Cardiac muscle cell (in vitro differentiated cells and primary cell): ENCODE measurements at places on chromosomes 12 and 14. TPM values are rescaled to one million over a fixed set of nuclear protein-coding genes. Genes with fewer than 3 reads are reported as not detected.

GRCh38 chr14:24673534-24674203 is 39.7 kb upstream of the GZMB start:
- no peak for DNase-seq

GRCh38 chr14:58787592-58787991 is 149.8 kb downstream of the DACT1 start:
- no peak for DNase-seq

TTC5 gene
- total RNA-seq, result 10.6 and 13.9 TPM in 2 replicates

PTPRR gene
- total RNA-seq, result not detected in 2 replicates

MARK3 gene
- total RNA-seq, result 69.4 and 88.3 TPM in 2 replicates

DNA sequence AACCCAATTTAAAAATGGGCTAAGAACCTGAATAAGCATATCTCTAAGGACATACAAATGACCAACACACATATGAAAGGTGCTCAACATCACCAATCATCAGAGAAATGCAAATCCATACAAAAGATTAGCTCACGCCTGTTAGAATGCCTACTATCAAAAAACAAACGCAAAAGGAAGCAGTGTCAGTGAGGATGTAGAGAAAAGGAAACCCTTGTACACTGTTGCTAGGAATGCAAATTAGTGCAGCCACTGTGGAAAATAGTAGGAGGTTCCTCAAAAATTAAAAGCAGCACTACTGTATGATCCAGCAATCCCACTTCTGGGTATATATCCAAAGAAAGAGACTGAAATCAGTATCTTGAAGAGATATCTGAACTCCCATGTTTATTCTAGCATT is 133.0 kb downstream of the CPNE8 start:
- no peak for DNase-seq

DNA sequence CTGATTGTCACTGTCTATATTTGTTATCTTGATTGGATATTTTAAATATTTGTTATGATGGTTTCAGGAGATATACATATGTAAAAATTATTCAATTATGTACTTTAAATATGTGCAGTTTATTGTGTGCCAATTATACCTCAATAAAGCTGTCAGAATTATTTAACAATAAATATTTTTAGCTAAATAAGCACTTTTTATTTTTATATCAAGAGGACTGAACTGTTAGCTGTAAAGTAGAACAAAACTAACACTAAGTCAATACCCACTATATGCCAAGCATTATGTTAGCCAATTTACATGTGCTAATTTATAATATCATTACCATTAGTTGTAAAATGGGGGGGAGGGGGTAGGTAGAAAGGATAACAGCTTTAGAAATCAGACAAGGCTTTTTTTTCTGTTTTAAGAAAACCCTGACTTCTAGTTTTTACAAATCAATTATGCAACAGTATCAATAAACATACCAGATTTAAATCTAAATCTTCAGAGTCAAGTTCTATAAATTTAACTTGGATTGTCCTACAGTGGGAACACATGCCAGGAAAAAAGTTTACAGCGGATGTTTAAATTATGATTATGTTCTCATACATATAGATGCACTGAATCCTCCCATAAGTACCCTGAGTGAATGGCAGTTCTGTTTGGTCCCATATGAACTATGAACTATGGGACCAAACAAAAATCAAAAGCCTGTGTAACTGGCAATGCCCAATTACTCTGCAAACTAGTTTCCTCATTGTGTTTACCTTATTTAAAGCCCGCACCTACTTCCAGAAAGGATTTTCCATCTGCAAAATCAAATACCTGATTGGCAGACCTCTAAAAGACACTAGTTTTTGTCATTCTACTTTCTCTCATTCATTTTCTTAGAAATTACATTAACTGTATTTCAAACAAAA is 2.8 kb downstream of the RALGAPA1 start:
- DNase-seq, result no peak

- no peak for DNase-seq
Measured at GRCh38 chr12:8953773-8954402, 4.4 kb upstream of the M6PR start.

- DNase-seq, result no peak
Measured at GRCh38 chr14:92564344-92565039, 50.9 kb downstream of the RIN3 start.

DNA sequence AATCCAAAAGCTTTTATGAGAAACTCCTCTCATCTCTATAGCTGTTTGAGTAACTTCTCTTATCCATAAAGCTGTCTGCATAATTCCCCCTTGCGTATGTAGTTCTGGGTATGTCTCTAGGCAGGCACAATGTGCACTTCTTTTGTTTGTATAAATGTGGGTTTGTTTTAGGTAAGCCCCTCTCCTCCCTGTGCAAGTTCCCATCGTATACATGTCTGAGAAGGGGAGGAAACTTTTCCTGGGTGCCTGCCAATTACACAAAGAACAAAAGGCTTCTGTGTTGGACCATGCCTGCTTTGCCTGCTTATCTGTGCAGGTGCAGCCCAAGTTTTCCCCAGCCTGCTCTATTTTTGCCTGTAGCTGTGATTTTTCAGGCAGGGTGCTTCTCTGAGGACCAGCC is 96.7 kb downstream of the CCER1 start:
- peak; percentile 61 for DNase-seq

- DNase-seq, result no peak
Measured at GRCh38 chr12:117521346-117521745, 159.9 kb upstream of the NOS1 start.

GRCh38 chr12:25200703-25201102 is 5.7 kb downstream of the ETFRF1 start:
- no peak for DNase-seq

PDE6H gene
- total RNA-seq, result not detected in 2 replicates

RNASE2 gene
- not detected in 2 replicates for total RNA-seq

DNA sequence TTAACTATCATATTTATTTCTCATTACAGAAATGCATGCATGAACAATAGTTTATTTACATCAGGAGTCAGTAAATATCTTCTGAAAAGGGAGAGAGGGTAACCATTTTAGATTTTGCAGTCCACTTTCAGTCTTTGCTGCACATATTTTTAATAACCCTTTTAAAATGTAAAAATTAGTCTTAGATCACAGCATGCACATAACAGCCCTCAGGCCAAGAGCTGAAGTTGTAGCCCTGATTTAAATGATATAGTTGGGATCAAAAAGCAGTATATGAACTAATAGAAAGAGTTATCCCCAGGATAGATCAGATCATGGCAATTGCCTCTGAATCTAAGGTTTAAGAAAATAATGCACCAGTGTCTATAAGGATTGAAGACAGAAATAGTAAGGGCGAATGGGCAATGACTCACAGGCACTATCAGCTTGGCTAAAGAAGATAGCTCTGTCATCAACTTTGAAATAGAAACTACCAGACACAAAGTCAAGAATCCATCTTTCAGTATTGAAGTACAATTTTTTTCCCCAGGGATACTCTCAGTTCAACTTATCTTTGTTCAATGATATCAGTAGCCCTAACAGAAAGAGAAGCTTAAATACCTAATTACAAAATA is 13.1 kb upstream of the CLEC7A start:
- DNase-seq, result no peak

GRCh38 chr12:119788786-119789185 is 88.3 kb downstream of the CIT start:
- no peak for DNase-seq

OR4E2 gene
- not detected in 2 replicates for total RNA-seq

SLCO1B1 gene
- total RNA-seq, result not detected in 2 replicates

GRCh38 chr12:115891556-115892164 is 385.8 kb downstream of the MED13L start:
- DNase-seq, result no peak

DNA sequence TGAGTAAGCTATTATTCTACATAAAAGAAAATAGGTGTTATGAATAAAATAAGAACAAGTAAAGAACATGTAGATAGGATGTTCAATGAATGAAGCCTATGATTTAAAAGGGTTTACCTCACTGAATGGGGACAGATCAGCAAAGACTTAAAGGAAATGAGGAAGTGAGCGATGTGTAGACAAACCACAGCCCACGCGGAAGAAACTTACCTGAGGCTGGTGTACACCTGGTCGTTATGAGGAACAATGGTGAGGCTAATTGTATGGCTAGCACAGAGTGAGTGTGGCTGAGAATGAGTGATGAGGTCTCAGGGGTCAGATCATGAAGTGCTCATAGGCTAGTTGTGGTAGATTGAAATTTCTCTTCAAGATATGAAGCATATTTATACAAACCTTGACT is 221.7 kb downstream of the ALG10B start:
- DNase-seq, result no peak

DNA sequence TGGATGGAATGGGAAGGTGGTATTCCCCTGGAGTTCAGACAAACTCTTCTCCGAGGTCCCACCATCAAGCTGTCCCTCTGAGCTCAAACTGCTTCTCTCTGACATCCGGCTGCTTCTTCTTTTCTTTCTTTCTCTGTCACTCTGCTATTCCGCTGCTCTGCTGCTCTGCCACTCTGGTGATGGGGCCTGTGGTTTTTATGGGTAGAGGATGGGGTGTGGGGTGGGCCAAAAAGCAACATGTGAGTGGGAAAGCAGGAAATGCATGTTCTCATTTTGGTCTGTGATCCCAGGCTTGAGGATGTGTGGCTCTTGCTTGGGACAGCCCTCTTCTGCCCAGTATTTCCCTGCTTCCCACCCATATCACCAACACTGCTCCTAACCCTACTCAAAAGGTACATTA is 30.6 kb downstream of the CLECL1 start:
- no peak for DNase-seq

GLT8D2 gene
- 3.2 and 5.9 TPM in 2 replicates for total RNA-seq

- peak; percentile 70 for DNase-seq
Measured at GRCh38 chr14:73758392-73759182, 44.4 kb upstream of the PNMA1 start.

GRCh38 chr12:78167510-78167909 is 336.8 kb downstream of the NAV3 start:
- no peak for DNase-seq

- DNase-seq, result no peak
Measured at GRCh38 chr14:51644217-51644933, 7.3 kb upstream of the FRMD6 start.

- no peak for DNase-seq
Measured at GRCh38 chr14:64692986-64693809, 11.0 kb upstream of the PLEKHG3 start.

ULK1 gene
- 17.8 and 27.6 TPM in 2 replicates for total RNA-seq

- no peak for DNase-seq
Measured at GRCh38 chr14:106738075-106738474, 1211.7 kb downstream of the TMEM121 start.

GRCh38 chr14:56243110-56243509 is 124.9 kb downstream of the PELI2 start:
- no peak for DNase-seq

DNA sequence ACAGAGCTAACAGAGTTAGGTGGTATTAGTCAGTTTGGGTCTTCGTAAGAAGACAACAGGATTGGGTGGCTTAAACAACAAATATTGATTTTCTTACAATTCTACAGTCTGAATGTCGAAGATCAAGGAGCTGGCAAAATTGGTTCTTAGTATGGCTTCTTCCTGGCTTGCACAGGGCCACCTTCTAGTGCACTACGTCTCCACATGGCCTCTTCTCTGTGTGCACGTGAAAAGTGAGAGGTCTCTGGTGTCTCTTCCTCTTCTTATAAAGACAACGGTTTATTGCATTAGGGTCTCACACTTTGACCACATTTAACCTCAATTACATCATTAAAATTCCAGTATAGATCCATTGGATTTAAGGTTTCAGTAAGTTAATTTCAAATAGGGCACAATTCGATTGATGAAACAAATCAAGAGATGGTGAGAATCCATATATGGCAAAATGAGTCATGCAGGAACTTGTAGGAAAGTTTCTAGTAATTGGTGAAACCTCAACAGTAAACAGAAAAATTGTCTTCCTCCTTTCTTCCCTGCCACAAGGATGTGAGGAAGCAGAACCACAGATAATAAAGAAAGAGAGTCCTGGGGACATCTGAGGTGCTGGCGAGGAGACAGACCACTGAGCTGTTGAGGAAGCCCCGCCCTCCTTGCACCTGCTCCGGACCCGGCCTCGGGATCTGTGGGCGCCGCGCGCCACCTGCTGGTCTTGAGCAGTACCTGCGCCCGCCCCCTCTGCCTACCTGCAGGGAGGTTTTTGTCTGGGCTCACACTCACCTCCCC is 846.7 kb downstream of the TMEM121 start:
- no peak for DNase-seq

CABP1 gene
- not detected in 2 replicates for total RNA-seq

- no peak for DNase-seq
Measured at GRCh38 chr12:795305-795704, 42.9 kb downstream of the WNK1 start.

CD163 gene
- 0.06 TPM in 1 of 2 replicates, not detected in the other for total RNA-seq

GTF2H3 gene
- 12.7 and 16.2 TPM in 2 replicates for total RNA-seq

CD163L1 gene
- total RNA-seq, result 0.18 TPM in 1 of 2 replicates, not detected in the other

- no peak for DNase-seq
Measured at GRCh38 chr14:67167420-67168109, 21.7 kb upstream of the GARIN2 start.

GRCh38 chr14:72924337-72924736 is 1.9 kb upstream of the DCAF4 start:
- DNase-seq, result no peak

- no peak for DNase-seq
Measured at GRCh38 chr12:75545636-75546035, 34.2 kb upstream of the KRR1 start.
